ENCODE measurements at places on chromosomes 1 and 21.

GRCh38 chr1:208184966-208185654 is 59.1 kb downstream of the PLXNA2 start:
- DNase-seq = peak; percentile 72

- DNase-seq = no peak
Measured at GRCh38 chr1:182147136-182147820, 85.8 kb upstream of the ZNF648 start.

GRCh38 chr1:64975740-64976139 is 9.4 kb upstream of the JAK1 start:
- DNase-seq = no peak

DNA sequence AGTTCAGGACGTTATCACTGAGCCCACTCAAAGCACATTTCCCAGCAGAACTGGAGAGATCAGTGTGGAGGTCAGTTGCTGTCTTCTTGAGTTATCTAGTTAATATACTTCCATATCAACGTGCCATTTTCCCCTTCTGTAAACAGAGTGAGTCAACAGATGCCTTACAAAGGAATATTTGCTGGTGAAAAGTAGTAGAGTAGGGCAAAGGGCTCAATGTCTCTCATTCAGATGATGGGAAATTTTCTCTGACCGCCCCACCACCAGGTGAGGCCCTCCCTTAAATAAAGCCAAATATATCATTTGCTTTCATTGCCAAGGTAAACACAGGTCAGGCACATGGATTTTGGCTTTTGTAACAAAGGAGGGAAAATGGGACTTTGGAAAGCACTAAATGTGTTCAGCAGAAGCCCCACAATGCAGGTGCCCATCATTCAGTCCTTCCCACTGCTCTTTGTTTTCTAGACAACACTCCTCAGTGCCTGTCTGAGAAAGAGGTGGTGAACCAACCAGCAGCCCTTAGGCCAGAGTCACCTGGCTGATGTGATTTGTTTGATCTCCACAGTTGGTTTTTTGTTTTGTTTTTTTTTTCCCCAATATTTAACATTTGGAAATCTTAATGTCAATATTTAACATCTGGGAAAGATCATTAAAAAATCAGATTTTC is 40.5 kb upstream of the SAMD13 start:
- DNase-seq = no peak

GRCh38 chr1:163745204-163745603 is 423.4 kb downstream of the NUF2 start:
- no peak for DNase-seq

DNA sequence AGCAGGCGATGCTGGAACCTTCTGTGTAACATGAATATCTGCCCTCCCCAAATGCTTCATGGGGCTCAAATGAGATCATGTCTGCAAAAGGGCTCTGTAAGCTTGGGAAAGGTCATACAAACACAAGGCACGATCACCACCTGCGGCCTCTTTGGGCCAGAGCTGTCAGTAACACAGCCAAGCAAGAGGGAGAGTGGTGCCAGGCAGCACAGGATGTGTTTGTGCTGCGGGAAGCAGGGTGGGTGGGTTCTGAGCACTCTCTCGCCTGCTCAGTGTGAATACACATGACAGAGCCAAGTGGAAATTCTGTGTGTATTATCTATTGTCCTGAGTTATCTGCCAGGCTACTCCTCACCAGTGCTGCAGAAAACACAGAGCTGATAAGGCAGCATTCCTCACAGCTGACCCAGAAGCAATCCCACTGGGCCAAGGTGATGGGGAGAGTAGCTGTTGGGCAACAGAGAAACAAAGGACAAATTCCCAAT is 101.2 kb downstream of the LAMC2 start:
- peak; percentile 66 for DNase-seq

- no peak for DNase-seq
Measured at GRCh38 chr1:4749406-4749805, 95.0 kb downstream of the AJAP1 start.

DNA sequence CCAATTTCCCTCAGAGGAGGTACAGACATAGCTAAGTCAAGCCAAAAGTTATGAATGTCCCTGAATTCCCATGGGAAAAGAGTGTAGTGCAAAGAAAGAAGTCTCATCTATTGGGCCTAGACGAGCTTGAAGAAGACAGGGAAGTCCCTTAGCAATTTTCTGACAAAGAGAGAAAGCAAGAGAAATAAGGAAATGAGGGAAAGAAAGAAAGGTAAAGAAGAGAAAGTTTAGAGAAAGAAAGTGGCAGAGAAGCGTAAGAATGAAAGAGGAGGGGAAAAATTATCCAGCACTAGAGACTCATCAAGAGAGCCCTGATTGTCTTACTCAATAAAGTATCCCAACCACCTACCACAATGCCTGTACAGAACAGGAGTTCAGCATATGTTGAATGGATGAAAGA is 40.6 kb upstream of the FOXD3 start:
- no peak for DNase-seq

All from astrocyte of the spinal cord (primary cell).